ENCODE measurements at places on chromosomes 6 and 20.

DNA sequence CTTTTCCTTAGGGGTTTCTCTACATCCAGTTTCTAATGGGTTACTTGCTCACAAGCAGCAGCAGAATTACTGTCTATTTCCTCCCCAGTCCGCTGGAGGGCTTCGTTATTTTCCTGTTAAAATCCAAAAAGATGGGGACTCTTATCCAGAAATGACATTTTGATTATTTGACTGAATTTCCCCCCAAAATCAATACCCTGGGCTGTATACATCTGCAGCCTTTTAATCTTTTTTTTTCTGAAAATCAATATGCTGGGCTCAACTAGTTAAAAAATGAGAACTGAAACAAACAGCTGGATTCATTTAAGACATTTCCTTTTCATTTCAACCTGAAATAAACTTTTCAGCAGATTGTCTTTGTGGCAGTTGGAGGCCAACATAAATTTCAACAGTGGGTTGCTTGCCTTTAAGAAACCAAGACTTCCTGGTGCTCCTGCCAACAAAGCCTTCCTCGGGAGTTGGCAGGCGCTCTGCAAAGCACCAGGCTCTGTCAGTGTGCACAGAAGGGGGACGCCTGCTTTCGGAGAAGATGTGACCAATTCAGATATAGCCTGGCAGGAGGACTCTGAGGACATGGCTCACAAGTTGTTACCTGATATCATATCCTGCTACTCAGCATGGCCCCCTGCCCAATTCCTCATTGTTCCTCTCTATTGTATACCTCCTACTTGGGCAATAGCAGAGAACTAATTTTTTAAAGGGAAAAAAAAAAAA, 204.7 kb upstream of the ARG1 start:
- DNase-seq: peak; percentile 47

- no peak for DNase-seq
Measured at GRCh38 chr6:148200781-148201180, 141.9 kb upstream of the SASH1 start.

GRCh38 chr6:75752365-75752764, 3.3 kb downstream of the MYO6 start:
- DNase-seq: no peak

GRCh38 chr6:145480024-145480423, 255.3 kb downstream of the EPM2A start:
- DNase-seq: no peak

- DNase-seq: no peak
Measured at GRCh38 chr6:164345806-164346496, 931.4 kb downstream of the QKI start.

DNA sequence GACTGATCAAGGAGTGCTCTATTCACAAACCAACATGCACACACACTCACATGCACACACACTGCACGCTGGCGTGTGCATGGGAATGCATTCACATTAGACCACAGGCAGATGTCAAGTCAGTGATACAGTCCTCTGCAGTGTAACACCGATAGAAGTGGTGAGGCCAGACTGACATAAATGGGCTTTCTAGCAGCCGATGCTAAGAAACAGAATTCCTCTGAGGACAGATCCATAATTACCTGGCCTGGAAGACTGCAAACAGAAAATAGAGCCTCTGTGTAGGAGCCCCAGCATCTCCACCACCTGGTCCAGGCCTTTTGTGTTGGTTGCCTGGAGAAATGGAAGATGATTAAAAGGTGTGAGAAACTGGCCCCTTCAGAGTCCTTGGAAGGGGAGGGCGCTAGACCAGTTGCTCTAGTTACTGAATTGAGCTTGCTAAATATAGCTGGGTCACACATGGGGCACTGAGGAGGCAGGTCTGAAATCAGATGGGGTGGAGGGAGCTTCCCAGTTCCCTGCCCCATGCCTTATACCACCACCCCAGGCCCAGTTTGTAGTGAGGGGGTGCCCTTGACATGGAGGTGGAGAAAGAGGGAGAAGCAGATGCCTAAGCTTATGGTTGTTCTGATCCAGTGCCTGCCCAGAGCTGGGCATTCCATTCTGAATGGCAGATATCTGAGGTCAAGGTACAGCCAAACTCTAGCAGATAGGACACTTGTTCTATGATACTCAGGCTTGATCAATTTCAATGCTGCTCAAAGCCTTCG, 233.8 kb downstream of the LRFN2 start:
- no peak for DNase-seq

DNA sequence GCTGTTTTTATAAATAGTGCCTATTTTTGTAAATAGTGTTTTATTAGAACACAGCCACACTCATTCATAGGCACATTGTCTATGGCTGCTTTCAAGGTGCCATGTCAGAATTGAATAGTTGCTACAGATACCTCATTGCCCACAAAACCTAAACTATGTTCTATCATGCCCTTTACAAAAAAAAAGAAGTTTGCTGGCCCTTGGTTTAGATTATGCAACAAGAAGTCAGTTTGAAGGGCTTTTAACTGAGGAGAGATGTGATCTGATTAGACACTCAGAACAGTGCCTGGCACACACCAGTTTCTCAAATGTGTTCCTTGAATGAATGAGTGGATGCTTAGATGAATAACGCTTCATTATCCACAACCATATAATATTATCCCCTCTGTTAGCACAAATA, 366.1 kb downstream of the MAFB start:
- DNase-seq: no peak

GRCh38 chr6:88653936-88654335, 309.5 kb downstream of the RNGTT start:
- no peak for DNase-seq

DNA sequence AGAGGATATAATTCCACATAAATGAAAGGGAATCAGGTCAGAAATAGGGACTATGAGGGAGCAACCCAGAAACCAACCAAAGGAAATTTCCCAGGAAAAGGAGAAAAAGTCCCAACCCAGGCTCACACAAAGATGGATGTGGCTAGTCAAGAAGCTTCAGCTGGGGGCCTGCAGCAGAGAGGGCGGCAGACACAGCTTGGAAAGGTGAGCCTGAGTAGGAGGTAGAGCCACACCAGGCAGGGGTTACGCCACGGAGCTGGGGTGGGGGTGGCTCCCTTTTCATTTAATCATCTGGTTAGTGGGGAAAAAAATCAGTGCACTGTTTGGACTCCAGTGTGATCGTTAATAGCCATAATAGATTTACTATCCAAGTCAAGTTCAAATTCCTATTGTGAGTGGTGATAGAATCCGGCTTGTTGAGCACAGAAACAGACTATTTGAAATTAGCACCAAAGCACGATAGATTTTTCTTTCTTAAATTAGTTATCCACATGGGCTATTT, 220.6 kb downstream of the TPBG start:
- no peak for DNase-seq

DNA sequence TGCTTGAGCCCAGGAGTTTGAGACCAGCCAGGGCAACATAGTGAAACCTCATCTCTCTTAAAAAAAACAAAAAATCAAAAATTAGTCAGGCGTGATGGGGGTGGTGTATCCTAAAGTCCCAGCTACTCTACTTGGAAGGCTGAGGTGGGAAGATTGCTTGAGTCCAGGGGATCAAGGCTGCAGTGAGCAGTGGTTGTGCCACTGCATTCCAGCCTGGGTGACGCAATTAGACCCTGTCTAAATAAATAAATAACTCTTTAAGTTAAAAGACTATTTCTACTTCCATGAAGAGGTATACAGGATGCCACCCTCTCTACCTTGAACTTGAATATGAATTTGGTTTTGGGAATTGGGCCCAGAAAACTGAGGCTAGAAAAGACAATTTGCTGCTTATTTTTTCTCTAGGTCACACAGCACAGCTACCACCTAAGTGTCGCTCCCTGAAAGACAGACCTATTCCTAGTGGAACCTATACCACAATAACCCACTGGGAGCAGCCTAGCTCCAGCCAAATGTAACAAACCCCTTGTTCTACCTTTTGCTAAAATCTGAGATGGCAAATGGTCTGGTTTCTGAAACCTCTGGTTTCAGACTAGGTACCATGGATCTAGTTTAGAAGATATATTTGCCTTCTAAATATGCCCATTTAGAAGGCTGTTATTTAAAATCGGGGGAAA, 35.2 kb downstream of the HMGCLL1 start:
- no peak for DNase-seq

GRCh38 chr20:41003143-41003935, 25.3 kb upstream of the TOP1 start:
- no peak for DNase-seq

- no peak for DNase-seq
Measured at GRCh38 chr6:156781861-156782631, 4.9 kb downstream of the ARID1B start.

DNA sequence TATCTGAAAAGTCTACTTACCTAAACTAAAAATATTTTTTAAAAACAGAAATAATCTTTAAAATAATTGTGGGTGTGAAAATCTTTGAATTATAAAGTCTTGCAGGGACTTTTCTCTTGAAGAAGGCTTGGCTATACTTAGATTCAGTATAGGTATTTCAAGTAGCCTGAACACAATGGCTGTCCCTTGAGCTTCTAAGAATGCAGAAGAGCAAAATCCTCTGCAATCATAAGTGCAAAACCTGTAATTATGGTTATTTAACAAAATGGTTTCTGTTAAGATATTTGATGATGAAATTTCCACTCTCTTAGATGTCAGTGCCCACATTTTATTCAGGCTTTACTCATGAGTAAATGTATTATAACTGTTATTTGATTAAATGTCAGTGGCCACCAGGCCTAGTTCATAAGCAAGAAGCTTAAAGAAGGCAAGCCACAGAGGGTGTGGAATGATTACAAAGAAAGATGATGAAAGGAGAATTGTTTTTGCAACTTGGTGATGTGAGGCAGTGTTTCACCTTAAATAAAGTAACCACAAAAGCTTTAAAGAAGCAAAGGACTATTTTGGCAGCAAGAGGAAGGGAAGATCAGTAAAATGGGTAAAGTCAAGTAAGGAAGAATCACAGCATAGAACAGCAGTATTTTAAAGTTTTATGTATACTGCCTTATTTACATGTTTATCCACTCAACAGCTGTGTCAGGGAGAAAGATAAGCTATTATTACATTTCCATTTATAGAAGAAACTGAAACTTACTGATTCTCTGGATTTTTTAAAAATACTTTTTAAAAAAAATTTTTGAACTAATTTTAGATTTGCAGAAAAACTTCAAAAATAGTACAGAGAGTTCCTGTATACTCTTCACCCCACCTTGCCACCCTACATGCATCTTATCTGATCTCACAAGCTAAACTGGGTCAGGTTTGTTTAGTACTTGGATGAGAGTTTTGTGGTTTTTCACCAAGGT, 351.2 kb upstream of the RUNX2 start:
- no peak for DNase-seq
